ENCODE measurements at places on chromosomes 4 and X. TPM values are rescaled to one million over a fixed set of nuclear protein-coding genes. Genes with fewer than 3 reads are reported as not detected.

GRCh38 chr4:109184491-109184961 is 117.9 kb downstream of the COL25A1 start:
- DNase-seq: peak; percentile 27

GRCh38 chrX:152915541-152916241 is 17.8 kb downstream of the ZNF185 start:
- DNase-seq: no peak

GRCh38 chr4:3612281-3612680 is 80.1 kb upstream of the LRPAP1 start:
- DNase-seq: no peak

GRCh38 chrX:57752866-57753265 is 72.8 kb upstream of the NLRP2B start:
- DNase-seq: no peak

- DNase-seq: no peak
Measured at GRCh38 chr4:104248726-104249125, 246.0 kb downstream of the CXXC4 start.

The CENPVL2 gene
- total RNA-seq: not detected
